ENCODE measurements at places on chromosomes 1 and 21.

- peaks cover 37% of the 10 kb centered on the region for H3K36me3 ChIP-seq
- DNase-seq: no peak
- H3K4me1 ChIP-seq: no peaks in the 10 kb centered on the region
- H3K27me3 ChIP-seq: no peaks in the 10 kb centered on the region
- H3K4me3 ChIP-seq: no peak overlapping the region
- H3K27ac ChIP-seq: no peak overlapping the region
Measured at GRCh38 chr1:43441166-43441893, 12.4 kb downstream of the HYI start.

DNA sequence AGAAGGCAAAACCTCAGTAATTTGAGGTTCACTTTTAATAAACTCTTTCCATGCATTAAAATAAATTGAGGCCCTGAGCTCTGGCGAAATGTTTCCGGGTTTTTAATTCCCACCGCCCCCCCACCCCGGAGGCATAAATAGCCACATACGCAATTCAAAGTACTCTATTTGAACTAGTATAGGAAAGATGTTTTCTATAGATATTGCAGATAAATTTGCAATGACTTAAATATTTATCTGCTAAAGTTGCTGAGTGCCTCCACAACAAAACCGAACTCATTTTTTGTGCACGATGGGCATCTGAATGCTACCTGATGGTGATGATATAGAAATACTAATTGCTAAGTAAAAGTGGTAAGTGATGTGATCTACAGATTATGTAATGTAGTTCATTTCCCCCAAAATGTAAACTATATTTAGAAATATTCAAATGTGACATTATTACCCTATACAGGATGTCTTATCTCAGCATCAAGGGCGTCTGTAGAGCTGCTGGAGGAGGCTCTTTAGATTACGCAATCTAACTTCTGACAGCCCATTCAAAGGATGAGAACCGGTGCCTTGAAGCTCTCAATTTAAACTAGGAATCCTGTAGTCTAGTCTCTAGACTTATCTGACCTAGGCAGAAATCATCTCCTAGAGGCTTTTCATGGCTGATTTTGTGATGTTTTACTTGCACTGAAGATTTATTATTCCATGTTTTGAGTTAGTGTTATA lies 8.5 kb downstream of the IRF2BP2 start:
- no peak overlapping the region for H3K4me3 ChIP-seq
- no peaks in the 10 kb centered on the region for H3K36me3 ChIP-seq
- H3K27ac ChIP-seq: no peak overlapping the region
- H3K4me1 ChIP-seq: peaks cover 33% of the 10 kb centered on the region
- H3K27me3 ChIP-seq: no peaks in the 10 kb centered on the region
- DNase-seq: no peak

DNA sequence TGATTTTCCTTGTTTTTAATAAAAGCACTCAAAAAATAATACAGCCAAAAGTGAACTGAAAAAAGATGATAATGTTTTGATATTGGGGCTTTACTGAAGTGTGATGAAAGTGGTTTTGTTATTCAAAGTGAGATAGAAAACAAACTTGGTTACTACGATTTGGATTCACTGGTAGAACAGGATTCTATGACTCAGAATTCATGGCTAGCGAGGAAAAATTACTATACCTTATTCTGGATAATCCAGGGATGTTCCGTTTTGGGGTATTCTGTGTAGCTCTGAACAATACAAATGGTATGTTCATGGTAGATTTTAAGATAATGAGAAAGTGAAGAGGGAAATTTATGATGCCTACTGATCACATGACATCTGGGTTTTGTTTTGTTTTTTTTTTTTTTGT lies 117.7 kb downstream of the NRDC start:
- H3K27me3 ChIP-seq: no peaks in the 10 kb centered on the region
- DNase-seq: no peak
- peaks cover 8% of the 10 kb centered on the region for H3K4me1 ChIP-seq
- H3K36me3 ChIP-seq: peaks cover 5% of the 10 kb centered on the region

GRCh38 chr1:6246497-6247467 lies 2.8 kb downstream of the HES3 start:
- no peak overlapping the region for H3K27ac ChIP-seq
- DNase-seq: peak; percentile 79
- no peak overlapping the region for H3K4me3 ChIP-seq
- H3K36me3 ChIP-seq: no peaks in the 10 kb centered on the region

- no peak overlapping the region for H3K27ac ChIP-seq
- DNase-seq: no peak
- no peaks in the 10 kb centered on the region for H3K4me1 ChIP-seq
- no peak overlapping the region for H3K4me3 ChIP-seq
Measured at GRCh38 chr1:91513160-91513559, 12.5 kb downstream of the CDC7 start.

DNA sequence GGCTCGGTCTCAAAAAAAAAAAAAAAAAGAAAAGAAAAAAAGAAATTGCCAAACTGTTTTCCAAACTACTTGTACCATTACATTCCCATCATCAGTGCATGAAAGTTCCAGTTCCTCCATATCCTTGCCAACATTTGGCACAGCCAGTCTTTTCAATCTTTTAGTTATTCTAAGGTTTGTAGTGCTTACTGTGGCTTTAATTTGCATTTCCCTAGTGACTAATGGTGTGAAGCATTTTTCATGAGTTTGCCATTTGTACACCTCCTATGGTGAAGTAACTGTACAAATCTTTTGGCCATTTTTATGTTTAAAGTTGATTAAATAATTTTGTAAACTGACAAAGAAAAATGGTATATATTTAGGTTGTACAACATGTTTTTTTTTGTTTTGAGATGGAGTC lies 70.7 kb downstream of the DEGS1 start:
- DNase-seq: no peak
- no peak overlapping the region for H3K4me3 ChIP-seq
- no peak overlapping the region for H3K27ac ChIP-seq
- H3K4me1 ChIP-seq: no peaks in the 10 kb centered on the region
- H3K27me3 ChIP-seq: no peaks in the 10 kb centered on the region
- no peaks in the 10 kb centered on the region for H3K36me3 ChIP-seq
